B cell (primary cell): ENCODE measurements at places on chromosomes 3 and 15. TPM values are rescaled to one million over a fixed set of nuclear protein-coding genes. Genes with fewer than 3 reads are reported as not detected.

- H3K27me3 ChIP-seq = no peaks in the 10 kb centered on the region
- no peak overlapping the region for H3K27ac ChIP-seq
- no peaks in the 10 kb centered on the region for H3K4me1 ChIP-seq
- peaks cover 51% of the 10 kb centered on the region for H3K36me3 ChIP-seq
- no peak for DNase-seq
- H3K4me3 ChIP-seq = no peak overlapping the region
Observed at GRCh38 chr3:58137306-58137705, 73.5 kb downstream of the DNASE1L3 start.

The SPCS1 gene
- 54.3 and 64.5 TPM in 2 replicates for total RNA-seq

The IGDCC3 gene
- not detected in 2 replicates for total RNA-seq

DNA sequence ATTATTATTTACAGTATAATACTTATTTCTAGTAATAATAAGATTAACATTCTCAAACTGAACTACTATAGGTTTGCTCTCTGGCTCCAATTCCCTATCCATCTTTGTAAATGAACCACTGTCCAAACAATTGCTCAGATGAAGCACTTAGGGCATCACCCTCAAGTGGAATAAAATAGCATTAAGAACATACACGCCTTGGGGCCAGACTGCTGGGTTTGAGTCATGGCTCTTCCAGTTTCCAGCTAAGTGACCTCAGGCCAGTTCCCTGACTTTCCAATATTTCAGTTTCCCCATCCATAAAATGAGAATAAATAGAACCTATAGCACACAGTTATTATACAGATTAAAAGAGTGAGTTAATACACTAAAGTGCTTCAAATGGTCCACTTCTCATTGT, 507.2 kb downstream of the MAGI1 start:
- H3K27ac ChIP-seq = no peak overlapping the region
- H3K4me1 ChIP-seq = no peaks in the 10 kb centered on the region

The ROPN1 gene
- total RNA-seq = not detected in 2 replicates

DNA sequence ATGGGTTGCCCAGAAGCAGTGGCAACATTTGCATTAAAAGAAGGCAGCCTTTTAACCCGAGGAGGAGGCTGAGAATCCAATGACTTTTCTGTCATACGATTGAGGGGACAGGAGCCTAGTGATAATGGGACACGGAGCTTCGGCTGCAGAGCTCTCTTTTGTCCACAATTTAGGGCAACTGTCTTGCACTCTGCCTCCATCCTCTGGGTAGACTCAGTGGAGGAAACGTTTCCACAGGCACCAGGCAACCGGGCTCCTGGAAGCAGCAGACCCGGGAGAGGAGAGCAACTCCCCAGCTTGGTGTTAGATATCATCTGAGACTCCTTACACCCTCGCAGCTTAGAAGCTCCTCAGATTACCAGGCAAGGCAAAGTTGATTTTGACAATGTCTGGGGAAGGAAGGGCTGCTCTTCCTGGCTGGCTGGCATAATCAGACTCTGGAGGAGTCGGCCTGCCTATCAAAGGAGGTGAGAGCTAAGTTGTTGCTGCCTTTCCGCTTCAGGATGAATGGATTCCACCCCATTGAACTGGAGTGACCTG, 43.5 kb upstream of the RNU6-1 start:
- H3K27me3 ChIP-seq = peaks cover 20% of the 10 kb centered on the region
- DNase-seq = no peak
- peaks cover 11% of the 10 kb centered on the region for H3K4me1 ChIP-seq
- H3K27ac ChIP-seq = no peak overlapping the region

The WNT7A gene
- total RNA-seq = not detected in 2 replicates

The SCAANT1 gene
- 1.7 TPM in 1 of 2 replicates, not detected in the other for total RNA-seq
